ENCODE measurements at places on chromosomes 2 and 18. TPM values are rescaled to one million over a fixed set of nuclear protein-coding genes. Genes with fewer than 3 reads are reported as not detected.

GRCh38 chr2:176081837-176082524, 1.8 kb downstream of the EVX2 start:
- no peak for DNase-seq

- no peak for DNase-seq
Measured at GRCh38 chr18:65623676-65624075, 127.1 kb upstream of the CDH7 start.

- DNase-seq, result no peak
Measured at GRCh38 chr18:73331212-73331772, 463.5 kb upstream of the NETO1 start.

RAB31 gene
- total RNA-seq, result 48.0 TPM

DNA sequence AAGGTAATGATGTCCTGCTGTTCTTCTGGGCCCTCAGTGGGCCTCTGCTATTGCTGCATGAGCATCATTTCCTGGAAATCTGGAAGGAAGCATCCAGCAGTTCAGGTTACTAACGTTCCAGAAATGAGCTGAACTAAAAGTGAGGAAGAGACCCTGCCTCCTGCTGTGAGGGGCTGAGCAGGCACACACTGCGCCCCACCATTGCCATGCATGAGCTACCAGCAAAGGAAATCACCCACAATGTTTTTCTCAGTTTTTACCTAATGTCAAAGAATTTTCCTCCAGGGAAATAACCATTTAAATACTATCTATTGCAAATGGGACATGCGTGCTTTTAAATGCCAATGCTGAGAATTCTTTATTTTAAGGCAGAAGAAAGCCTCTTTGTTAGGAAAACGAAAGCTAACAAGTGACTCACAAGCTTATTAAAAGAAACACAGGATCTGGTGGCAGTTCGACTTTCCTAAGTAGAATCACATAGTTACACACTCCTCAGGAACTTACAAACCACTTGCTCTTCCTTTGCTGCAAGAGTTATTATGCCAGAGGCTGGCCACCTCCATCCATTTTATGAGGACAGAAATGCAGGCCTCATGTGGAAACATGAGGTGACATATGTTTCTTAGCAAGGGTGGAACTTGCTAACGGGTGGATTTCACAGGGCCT, 152.6 kb upstream of the TTC39C start:
- DNase-seq, result peak; percentile 95

GRCh38 chr2:176812246-176812775, 400.3 kb upstream of the HNRNPA3 start:
- no peak for DNase-seq

DNA sequence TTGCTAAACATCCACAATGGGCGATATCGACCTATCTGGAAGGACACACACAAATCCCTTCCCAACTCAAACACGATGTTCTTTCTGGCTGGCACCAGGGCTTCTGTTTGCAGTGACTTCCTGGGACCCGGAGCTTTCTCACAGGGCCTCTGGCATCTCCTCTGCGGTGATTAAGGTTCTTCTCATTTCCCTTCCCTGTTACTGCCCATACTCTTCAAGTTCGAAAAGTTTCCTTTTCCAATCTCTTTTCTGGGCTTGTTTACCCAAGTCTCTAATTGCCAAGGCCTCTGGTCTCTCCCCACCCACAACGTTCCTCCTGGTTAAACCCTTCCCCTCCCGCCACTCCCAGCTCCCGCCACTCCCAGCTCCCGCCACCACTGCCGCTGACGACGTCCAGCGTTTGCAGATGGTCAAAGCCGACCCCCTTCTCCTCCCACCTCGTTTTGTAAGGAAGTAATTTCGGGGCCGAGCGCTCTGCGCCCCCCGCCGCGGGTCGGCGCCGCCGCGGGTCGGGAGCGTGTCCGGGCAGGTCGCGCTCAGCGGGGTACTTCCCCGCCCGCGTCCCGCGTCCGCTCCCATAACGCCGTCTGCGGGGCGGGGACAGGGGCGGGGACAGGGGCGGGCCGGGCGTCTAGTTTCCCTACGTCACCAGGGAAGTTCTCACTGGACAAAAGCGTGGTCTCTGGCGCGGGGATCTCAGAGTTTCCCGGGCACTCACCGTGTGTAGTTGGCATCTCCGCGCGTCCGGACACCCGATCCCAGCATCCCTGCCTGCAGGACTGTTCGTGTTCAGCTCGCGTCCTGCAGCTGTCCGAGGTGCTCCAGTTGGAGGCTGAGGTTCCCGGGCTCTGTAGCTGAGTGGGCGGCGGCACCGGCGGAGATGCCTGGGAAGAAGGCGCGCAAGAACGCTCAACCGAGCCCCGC, at the start of gene PMAIP1:
Gene PMAIP1, plus strand, starts transcription at position 699 of the 924 bp plus-strand sequence. Its CDS starts 182 bp downstream, at position 881.
- peak; percentile 92 for DNase-seq

DNA sequence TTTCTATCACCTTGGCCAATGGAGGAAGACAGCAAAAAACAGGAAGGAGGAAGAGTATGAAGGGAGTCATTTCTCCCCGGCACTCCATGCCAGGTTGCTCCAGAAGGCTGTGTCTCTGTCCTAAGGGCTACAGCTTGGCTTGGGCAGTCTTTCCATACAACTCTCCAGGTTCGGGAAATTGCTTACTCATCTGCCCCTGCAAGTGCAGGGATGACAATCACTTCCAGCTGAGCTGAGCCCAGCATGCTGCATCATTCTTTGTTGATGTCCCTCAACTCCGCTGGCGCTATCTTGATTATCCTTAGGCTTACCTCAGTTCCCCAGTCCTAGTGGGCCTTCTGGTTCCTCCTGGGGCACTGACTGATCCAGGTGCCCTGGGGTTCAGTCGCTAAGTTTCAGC, 86.9 kb upstream of the COPS8 start:
- DNase-seq, result no peak

- DNase-seq, result no peak
Measured at GRCh38 chr2:219574484-219575311, 2.6 kb downstream of the INHA start.

MAB21L4 gene
- total RNA-seq, result not detected

GRCh38 chr18:51110073-51110797, 80.2 kb downstream of the SMAD4 start:
- DNase-seq, result peak; percentile 48

- DNase-seq, result no peak
Measured at GRCh38 chr2:11858883-11859282, 112.5 kb downstream of the LPIN1 start.

AQP12B gene
- not detected for total RNA-seq

DNA sequence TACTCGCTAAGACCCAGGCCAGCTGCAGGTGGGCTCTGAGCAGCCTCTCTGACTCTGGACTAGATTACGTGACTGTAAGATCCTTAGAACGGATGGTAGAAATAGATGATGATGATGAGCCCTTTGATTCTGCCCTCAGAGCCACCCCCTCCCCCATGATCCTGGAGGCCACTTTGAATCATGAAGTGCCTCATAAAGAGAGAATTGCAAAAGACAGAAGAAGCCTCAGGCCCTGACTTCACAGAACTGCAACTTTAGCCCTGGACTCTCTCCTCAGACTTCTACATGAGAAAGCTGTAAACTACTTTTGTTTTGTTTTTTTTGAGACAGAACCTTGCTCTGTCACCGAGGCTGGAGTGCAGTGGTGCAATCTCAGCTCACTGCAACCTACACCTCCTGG, 15.4 kb upstream of the TET3 start:
- DNase-seq, result no peak

- peak; percentile 13 for DNase-seq
Measured at GRCh38 chr2:24766609-24767008, 26.6 kb downstream of the PTRHD1 start.

- no peak for DNase-seq
Measured at GRCh38 chr2:37674946-37675345, 3.5 kb upstream of the CDC42EP3 start.

- no peak for DNase-seq
Measured at GRCh38 chr18:39208190-39208589, 1642.6 kb upstream of the CELF4 start.

DNA sequence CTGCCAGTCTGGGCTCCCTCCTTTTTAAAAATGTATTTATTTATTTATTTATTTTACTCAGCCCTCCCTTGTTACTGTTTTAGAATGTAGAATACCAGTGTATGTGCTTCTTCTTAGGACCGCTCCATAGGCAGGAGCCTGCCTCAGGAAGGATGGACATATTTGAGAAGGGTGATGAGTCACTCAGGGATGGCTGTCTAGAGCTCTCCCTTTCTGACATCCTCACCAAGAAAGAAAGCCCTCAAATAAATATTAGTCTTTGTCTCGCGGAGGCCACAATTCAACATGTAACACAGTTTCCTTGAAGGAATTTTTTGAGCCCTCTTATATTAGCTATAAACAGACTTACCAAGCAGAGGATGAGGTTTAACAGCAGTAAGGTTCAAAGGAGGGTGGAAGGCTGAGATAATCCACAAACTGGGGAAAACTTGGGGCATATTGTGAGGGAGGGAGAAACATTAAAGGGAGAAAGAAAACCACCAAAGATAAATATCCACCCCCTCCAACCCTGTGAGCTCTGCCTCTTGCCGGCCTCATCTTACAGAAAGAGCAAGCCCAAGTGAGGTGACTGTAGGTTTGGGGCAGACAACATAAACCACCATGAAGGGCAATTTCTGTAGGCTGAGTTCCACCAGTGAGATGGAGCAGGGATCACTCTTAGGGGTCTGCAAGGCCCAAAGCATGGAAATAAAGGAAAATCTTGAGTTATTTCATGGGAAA, 163.4 kb downstream of the LRRTM1 start:
- DNase-seq, result peak; percentile 1

- no peak for DNase-seq
Measured at GRCh38 chr2:128458505-128458904, 139.8 kb upstream of the HS6ST1 start.

- DNase-seq, result no peak
Measured at GRCh38 chr2:64534363-64534762, 10.2 kb downstream of the AFTPH start.

DNA sequence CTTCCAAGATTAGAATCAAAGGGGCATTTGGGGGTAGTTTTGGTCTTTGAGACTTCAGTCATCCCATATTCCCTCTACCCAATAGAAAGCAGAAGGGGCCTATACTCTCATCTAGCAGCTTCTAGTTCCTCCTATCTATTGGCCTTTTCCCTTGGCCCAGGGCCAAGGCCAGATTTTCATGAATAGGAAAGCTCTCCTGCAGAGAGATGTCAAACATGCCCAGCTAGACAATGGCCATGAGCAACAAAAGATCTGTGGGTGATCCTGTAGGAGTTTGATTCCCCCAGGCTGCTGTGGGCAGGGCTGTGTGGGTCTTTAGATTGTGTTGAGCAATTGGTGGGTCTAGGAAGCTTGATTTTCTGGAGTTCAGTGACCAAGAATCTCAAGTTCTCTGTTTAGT, 2.9 kb upstream of the ADCYAP1 start:
- DNase-seq, result no peak

DNA sequence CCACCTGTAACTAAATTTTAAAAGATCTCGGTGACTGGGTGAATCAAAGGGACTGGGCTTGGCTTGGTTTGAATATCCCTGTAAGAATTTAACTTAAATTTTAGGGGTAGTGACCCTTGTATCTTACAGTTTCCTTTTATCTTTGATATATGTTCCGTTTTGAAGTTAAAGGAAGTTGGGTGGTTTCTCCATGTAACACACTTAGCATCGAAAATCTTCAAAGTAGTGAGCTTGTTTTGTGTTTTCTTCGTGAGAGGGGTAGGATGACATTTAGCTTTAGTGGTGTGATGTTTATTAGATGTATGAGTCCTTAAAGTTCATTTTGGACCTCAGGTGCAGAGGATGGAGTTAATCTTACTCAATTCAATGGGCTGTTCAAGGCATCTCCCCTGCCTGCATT, 1.6 kb downstream of the WDR7 start:
- no peak for DNase-seq

AOX1 gene
- total RNA-seq, result 30.8 TPM

GRCh38 chr2:239009589-239009961, 161.7 kb downstream of the TWIST2 start:
- no peak for DNase-seq

DNA sequence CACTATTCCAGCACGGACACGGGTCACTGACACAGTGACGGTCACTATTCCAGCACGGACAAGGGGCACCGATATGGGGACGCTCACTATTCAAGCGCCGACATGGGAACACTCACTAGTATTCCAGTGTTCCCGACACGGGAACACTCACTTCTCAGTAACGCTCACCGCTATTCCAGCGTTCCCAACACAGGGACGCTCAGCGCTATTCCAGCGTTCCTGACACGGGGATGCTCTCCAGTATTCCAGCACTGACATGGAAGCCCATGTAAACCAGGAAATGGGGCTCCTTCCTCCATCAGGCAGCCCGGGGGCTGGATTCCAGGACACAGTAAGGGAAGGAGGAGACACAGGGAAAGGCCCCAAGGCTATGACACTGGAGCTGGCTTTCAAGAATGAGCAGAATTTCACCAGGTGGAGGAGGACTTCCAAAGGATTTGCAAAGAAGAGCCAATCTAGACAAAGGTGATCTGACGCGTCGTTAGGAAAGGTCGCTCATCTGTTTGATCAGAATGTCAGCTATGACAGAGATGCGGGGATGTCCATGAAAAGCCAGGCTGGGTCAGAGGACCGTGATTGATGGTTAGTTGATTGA, 196.1 kb downstream of the EIPR1 start:
- DNase-seq, result no peak

- DNase-seq, result no peak
Measured at GRCh38 chr2:204298404-204298803, 246.9 kb upstream of the PARD3B start.

RAMP1 gene
- not detected for total RNA-seq

DNA sequence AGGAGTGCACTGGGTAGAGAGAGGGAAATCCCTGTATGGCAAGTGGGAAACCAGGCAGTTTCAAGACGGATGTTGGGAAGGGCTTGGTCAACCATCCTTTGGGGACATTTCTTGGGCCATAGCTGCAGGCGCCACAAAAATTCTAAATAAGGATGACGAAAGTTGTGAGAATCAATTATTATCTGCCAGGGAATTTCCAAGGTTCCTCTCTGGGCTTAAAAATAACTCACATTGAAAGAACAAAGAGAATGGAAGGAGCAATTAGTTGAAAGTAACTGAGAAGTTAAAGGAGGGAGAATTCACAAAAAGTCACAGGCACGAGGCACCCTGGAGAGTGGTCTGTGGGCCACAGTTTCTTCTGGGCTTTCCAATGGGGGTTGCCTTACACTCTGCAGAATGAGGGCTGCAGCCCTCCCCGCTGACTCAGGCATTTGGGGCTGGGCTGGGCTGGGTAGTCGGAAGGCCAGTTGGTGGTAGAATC, 195.7 kb downstream of the SMAD7 start:
- DNase-seq, result no peak

GRCh38 chr2:21443494-21444105, 319.8 kb downstream of the TDRD15 start:
- DNase-seq, result no peak

DIPK1C gene
- total RNA-seq, result not detected
